WTC11 (cell line): ENCODE measurements at places on chromosomes 3 and 15. TPM values are rescaled to one million over a fixed set of nuclear protein-coding genes. Genes with fewer than 3 reads are reported as not detected.

Gene BLOC1S6
- 28.7 to 31.6 TPM (median 29.1 TPM) in 3 replicates for total RNA-seq

Gene IL5RA
- not detected in 3 replicates for total RNA-seq

Gene SPSB4
- total RNA-seq = 19.4 to 19.7 TPM (median 19.6 TPM) in 3 replicates

Gene PP2D1
- total RNA-seq = not detected in 3 replicates

DNA sequence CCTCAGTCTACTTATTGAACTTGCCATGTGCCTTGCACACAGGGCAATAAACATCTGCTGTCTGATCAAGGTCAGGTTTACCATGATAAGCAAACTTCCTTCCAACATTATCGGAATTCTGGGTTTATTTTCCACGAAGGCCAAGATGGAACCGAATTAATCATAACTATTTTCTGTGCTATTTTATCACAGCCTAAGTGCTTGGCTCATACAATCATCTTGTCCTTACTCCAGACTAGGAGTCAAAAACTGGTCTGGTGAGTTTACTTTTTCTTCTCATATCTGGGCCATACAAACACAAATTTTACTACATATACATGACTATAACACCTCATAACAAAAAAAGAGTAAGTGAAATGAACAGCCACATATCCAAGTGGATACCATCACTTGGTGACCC lies 2.3 kb downstream of the FBN1 start:
- no peak for DNase-seq

DNA sequence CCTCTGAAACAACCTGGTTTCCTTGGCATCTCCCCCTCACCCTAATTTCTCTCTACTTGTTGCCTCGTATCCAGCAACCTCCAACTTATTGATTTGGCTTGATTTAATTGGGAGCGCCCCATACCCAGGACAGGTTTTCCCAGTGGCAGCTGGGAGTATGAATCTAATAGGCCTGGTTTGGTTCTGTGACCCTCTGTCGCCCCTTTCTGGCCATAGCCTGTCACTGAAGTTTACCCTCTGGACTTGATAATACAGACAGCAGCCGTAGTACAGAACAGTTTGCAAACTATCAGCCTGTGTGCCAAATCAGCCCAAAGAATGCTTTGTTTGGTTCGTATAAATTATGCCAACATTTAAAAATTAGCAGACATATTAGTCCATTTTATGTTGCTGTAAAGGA lies 525.1 kb upstream of the GOLIM4 start:
- DNase-seq = peak; percentile 70

DNA sequence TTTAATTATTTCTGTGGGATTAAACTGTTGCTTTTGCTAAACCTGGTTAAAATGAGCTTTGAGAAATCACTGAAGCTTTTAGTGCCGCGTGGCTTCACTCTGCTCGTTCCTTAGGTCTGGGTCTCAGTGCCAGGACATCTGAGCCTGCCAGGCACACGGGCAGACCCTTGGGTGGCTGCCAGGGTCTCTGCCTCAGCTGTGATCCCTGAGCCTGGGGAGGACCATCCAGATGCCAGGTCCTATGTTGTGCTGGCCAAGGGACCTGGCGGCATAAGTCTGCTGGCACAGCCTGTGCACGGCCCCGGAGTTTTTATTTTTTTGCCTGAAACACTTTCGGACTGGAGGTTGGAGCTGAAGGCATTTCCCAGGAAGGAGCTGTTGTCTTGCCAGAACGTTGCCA lies 328.1 kb downstream of the LRTM1 start:
- DNase-seq = no peak

DNA sequence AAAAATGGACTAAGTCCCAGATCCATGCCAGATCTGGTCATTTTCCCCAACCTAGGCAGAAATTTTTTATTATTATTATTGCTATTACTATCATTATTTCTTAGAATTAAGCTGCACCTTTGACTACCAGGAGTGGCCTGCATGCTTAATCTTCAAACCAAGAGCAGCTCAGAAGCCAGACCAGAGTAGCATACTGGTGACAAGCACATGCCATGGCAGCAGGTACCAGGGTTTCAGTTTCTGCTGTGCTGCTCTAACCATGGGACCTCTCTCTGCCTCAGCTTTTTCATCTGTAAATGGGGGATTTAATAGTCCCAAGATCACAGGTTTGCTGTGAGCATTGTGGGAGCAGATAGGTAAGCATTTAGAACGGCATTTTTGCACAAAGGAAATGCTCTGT lies 262.3 kb downstream of the SLCO3A1 start:
- no peak for DNase-seq

- peak; percentile 52 for DNase-seq
These were observed 1.6 kb upstream of the SEMA3B start for GRCh38 chr3:50267280-50267913.

DNA sequence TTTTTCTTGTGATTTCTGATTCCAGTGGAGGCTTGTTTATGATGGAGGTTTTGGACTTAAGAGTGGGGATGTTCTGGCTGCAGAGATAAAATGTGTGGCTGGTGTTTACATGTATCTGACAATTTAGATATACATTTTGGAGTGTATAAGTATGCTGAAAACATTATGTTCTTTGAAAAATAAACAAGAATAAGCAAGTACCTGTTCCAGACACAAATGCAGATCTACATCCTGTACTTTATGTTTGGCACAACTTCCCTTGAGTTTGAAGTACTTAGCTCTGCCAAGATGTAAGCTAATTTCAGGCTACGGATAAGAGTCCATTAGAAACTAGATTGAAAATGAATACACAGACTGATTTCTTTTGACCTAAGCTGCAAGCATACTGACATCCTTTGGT lies 277.2 kb downstream of the CHST2 start:
- DNase-seq = no peak

DNA sequence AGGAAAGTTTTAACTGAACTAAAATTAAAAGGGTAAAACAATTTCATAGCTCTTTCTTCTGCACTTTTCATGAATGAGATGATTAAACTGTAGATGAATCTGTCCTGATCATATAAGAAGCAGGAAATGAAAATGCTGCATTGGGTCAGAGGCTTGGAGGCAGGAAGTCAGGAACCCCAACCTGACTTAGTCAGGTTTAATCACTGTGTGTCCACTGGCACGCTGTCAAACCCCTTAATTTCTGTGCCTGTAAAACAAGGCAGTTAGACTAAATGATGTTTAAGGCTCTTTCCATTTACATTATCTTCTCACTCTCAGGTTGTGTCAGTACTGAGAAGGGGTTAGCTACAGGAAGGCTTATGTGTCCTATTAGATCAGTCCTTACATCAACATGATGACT lies 193.3 kb upstream of the TTC14 start:
- no peak for DNase-seq

GRCh38 chr15:79474252-79474651 lies 42.1 kb downstream of the MINAR1 start:
- DNase-seq = no peak

DNA sequence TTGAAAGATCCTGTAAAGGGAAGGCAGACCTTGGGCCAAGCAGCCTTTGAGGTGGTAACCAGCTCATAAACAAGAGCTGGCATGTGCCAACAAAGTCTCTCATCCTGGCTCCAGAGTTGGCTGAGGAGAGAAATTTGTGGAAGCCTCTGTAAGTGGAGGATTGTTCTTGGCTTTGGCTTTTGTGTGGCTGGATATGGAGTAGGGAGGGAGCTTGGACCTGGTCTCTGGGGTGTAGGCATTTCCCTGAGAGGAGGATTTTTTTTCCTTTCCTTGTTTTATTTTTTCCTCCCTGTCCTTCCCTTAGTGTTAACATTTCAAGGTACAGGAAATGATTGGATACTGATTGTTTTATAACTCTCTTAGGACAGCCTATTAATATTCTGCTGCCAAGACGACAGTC lies 60.8 kb downstream of the ZNF609 start:
- no peak for DNase-seq
